ENCODE measurements at places on chromosomes 2 and 18.

DNA sequence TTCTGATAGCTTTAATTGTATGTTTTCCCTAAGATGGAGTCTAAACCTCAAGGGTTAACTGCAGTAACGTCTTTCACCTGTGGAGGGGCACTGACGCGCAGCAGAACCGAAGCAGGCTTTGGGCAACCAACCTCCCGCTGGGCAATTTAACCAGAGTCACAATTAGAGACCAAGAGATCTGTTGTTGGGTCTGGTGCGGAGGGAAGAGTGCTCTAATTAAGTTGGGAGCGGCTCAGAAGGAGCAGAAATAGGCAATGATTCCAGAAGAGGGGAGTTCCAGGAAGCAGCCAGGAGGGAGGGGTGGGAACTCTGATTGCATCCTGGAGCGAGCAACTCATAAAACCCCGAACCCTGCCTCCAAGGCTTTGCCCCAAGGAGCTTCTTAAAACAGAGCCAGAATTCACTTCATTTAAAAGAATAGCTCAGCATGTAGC, 245.8 kb downstream of the PAX3 start:
- DNase-seq: no peak

DNA sequence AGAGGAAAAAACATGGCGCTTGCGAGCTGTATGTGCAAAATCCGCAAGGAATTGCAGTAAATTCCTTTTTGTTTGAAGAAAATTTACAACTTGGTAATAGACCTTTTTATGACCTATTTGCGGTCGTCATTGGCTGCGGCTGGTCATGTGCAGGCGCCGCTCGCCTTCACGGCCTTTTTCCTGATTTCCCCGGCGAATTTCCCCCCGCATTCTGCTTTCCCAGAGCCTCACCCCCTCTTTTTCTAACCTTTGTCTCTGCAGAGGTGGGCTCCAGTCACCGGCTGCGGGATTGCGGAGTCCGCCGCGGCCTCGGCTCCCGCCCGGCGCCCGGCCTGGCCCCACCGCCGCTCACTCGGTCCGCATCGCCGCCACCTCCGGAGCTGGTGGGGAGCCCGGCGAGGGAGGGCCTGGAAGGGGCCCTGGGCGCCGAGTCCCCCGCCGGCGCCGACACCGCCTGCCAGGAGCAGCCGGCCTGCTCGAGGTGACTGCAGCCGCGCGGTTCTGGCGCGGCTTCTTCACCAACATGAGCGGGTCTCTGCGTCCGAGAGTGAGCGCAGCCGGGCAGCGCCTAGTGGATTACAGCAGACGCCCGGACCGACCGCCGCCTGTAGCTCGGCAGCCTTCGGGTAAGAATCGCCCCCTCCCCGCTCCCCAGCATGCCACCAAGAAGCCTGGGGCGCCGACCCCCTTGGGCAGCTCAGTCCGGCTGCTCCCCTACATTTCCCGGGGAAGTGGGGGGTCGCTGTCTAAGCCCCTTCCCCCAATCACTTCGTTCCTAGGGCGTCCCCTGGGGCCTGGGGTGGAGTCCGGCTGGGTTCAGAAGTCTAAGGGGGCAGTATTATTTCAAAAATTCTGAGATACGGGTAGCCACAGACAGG, 7.1 kb downstream of the HOXD8 start:
- DNase-seq: no peak

- no peak for DNase-seq
These were observed 463.2 kb downstream of the CDH2 start for GRCh38 chr18:27713738-27714095.

GRCh38 chr2:5868931-5869330, 176.7 kb downstream of the SOX11 start:
- no peak for DNase-seq

DNA sequence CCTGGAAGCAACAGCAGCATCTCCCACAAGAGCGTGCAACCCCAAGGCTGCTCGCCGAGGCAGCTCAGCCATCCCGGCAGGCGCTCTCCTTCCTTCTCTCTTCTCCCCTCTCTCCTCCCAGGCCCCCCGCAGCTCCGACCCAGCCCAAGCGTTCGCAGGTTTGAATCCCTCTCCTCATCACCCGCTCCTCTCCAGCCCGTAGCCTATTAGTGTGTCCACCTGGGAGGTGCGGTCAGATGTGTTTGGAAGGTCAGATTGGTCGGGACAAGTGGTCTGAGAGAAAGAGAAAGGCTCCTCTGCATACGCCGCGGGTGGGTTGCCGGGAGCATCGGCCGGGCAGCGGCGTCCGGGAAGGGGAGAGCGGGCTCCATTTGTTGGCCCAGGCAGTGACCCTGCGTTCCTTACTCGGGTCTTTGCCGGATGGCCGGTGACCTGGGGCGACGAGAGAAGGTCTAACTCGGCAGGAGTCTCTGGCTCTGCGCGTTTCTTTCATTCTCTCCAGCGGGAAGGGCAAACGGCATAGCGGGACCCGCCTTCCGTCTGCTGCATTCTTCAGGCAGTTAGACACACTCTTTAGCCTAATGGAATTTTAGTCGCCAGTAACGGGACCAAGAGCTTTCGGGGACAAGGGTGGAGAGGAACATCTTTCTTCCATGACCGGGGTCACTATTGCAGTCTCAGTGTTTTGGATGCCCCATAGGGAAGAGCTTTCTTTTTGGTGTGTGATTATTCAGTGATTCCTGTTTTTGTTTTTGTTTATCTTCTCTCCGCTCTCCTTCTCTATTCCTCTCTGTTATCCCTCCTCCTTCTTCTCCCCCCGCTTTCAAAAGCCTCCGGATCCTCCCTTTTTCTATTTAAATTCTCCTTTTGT, 1.1 kb upstream of the TMEFF2 start:
- no peak for DNase-seq

DNA sequence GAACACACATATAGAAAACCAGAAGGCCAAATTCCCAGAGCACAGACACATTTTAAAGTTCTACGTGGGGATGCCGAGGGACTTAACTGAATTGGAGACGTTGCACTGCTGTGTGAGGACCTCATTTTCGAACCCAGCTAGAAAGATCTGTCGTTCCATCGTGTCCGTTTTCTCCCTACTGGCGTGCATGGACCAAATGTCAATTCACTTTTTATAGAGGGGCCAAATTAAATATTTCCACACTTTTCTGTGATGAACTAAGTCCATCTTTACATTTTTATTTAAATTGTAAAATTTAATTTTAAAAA, 692 bp upstream of the TSHZ1 start:
- no peak for DNase-seq

DNA sequence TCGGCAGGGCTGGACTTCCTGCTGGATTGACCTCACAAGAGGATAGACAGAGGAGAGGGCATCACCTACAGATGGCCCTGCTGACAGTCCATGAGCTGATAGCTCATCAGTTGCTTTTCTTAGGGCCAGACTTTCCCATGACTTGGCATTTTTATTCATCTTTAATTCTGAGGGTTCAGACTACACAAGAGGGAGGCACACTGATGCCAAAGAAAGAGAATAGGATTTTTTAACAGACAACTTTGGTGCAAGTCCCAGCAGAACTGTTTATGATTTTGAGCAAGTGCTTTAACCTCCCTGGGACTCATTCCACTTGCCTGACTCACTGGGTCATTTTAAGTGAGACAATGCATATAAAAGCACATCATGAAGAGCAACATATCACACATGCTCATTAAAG, 299.2 kb downstream of the INSIG2 start:
- DNase-seq: no peak

- DNase-seq: no peak
These were observed 69.3 kb downstream of the TMEM247 start for GRCh38 chr2:46548521-46549144.

DNA sequence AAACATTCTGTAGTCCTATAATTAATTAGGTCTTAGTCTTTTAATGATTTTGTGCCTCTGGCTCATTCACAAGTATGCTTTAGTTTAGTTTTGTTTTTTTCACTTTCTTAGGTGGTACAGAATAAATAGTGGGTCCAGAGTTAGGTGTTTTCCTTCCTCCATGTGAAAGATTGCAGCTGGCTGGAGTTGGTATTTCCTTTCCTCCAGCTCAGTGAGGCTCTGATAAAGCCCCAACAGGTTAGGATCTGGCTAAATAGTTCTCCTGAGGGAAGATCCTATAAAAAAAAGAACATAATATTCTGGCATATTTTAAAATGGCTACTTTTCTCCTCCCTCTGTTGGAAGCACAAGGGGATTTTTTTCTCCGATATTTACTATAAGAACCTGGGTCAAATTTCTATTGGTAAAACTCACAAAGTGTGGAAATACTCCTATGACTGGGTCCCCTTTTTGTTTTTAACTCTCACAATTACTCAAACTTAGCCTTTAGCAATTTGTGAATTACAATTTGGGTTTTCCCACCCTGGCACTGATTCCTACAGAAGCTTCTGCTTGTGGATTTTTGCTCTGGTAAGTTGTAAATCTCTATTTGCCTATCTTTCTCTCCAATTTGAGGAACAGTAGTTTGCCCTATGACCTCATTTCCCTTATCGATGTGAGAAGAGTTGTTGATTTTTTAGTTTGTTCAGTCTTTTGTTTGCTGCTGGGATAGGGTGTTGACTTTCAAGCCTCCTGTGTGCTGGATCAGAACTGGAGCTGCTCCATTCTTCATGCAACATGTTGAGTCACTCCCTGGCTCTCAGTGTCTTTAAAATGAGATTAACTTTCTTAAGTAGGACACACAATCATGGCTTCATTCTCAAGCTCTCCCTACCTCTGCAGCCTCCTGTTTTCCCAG, 500.9 kb downstream of the RNF144A start:
- no peak for DNase-seq

- no peak for DNase-seq
These were observed 44.4 kb downstream of the ALPK2 start for GRCh38 chr18:58584200-58585127.

GRCh38 chr2:5123582-5124196, 568.5 kb upstream of the SOX11 start:
- DNase-seq: no peak

- DNase-seq: no peak
These were observed 6.6 kb upstream of the MTHFD2 start for GRCh38 chr2:74191596-74192380.

DNA sequence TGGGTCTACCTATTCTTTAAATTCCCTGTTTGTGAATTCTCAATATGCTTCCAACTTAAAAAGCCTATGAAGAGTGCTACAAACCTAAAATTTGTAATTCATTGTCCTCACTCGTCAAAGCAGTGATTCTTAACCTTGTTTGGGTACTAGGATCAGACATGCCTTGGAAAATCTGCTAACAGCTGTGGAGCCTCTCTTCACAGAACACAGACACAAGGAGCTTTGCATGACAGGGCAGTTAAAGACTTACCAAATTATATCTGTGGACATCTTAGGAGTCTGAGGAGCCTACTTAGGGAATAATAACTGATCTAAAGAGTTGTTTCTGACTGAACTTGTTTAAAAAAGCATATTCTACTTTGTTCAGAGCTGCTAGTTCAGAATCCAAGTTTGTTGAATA, 38.1 kb downstream of the TMEM87B start:
- DNase-seq: no peak

DNA sequence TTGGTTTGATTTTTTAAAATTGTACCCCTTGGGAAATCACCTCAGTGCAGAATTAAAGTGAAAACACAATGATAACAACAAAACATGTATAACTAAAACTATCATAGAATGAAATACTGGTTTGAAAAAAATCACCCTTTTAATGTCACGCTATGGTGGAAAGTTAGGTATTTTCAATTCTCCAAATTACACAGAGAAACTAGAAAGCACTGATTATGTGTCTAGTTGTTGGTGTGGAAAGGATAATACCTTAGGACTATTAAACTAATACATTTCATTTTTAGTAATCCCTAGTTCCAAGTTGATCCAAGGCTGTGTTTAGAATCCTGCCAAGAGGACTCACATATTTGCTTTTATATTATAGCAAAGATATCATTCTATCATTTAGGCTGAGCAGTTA, 71.2 kb downstream of the NUP35 start:
- no peak for DNase-seq

DNA sequence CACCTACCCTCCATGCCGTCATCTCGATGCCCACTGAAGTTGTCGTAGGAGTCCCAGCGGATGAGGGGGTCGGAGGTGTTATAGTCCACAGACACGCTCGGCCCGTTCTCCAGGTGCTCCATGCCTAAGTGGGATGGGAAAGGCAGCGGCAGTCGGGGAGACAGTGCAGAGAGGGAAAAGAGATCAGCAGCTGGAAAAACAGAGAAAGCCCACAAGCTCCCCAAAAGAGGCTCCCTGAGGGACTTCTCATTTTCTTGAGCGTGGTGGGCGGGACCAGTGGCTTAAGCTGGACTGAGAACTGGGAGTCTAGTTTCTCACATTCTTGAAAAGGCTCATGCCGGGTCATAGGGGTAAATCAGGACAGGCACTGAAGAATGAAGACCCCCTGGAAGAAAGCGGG, 121.9 kb downstream of the TNS1 start:
- no peak for DNase-seq

- no peak for DNase-seq
These were observed 432.7 kb upstream of the SMIM21 start for GRCh38 chr18:75860166-75860565.

DNA sequence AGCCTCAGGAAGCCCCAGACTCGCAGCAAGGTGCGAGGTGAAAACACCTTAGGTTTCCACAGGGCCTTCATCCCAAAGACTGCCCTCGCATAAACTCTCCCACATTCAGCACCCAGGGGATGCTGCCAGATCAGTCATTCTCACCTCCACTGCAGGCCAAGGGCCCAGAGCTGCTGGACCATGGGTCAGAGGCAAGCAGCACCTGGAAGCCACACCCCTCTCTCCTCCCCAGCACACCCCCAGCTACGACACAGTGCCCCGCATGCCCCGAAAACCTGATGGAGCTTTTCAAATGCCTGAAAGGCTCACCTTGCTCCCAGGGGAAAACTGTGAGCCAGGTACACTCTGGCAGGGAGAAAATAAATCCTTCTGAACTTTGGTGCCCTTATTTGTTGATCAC, 31.9 kb upstream of the LDLRAD4 start:
- DNase-seq: no peak
